ENCODE measurements at places on chromosomes 6 and 20.

- peak; percentile 17 for DNase-seq
These were observed 24.4 kb upstream of the C6orf62 start for GRCh38 chr6:24743265-24743943.

GRCh38 chr20:35433337-35433736, 4.7 kb downstream of the GDF5 start:
- DNase-seq, result no peak

GRCh38 chr6:97864826-97865225, 581.8 kb upstream of the MMS22L start:
- DNase-seq, result no peak

GRCh38 chr6:35318196-35319171, 20.9 kb downstream of the DEF6 start:
- DNase-seq, result peak; percentile 100

- peak; percentile 52 for DNase-seq
These were observed 121.4 kb upstream of the DST start for GRCh38 chr6:56764081-56764566.

DNA sequence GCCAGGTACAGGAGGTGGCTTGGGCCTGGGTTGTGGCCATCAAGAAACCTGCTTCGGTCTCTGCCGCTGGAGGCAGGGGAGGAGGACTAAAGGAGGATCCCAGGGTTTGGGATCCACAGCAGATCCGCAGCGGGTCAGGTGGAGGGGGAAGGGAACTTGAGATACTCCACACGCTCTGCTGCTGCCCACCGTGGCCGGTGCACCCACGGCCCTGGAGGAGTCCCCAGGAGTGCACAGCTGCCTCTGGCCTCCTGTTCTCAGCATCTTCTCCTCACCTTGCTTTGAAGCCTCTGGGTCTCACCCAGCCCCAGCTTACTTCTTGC, 286.8 kb downstream of the CDH4 start:
- no peak for DNase-seq

GRCh38 chr6:154960854-154961530, 34.1 kb upstream of the TIAM2 start:
- no peak for DNase-seq
